Suppressor macrophage treated with lipopolysaccharide for 1 hour (primary cell): ENCODE measurements at places on chromosomes 12 and 14.

DNA sequence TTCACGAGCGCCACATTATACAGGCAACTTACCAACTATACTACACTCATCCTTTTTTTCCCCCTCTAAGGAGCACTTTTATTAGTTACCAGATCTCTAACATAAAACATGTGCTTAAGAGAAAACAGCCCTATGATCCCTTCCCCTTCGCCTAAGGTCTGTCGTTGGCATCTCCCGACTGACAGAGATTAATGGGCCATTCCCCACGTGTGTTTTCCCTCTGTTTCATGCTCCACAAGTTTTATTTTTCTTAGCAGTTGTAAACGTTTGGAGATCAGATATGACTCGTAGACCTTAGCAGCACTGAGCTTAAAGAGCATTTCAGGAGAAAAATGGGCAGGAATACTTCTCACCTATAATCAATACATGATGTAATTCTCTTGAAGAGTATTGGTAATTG lies 51.4 kb upstream of the FZD10 start:
- no peak for DNase-seq

- DNase-seq, result no peak
Observed at GRCh38 chr14:68144051-68144681, 324.6 kb downstream of the RAD51B start.

GRCh38 chr12:68140556-68140955 lies 19.0 kb downstream of the IFNG start:
- no peak for DNase-seq

DNA sequence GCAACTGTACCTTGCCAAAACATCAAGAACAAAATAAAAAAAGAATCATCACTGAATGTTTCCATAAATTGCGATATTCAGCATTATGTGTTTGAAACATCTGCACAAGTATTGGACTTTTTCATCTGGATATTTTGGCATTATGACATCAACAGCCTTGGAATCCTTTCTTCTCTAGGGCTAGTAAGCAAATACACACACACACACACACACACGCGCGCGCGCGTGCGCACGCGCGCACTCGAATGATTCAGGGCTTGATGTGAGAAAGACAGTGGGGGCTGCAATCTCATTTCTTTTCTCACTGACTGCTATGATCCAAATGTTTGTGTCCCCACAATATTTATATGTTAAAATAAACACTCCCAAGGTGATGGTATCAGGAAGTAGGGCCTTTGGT lies 90.0 kb upstream of the SLC38A4 start:
- DNase-seq, result no peak

GRCh38 chr12:95336387-95337067 lies 118.9 kb downstream of the VEZT start:
- DNase-seq, result no peak
